ENCODE measurements at places on chromosomes 1 and 21.

GRCh38 chr1:230101556-230101955, 34.5 kb downstream of the GALNT2 start:
- DNase-seq = no peak

- no peak for DNase-seq
Observed at GRCh38 chr1:32885676-32886003, 651 bp upstream of the HPCA start.

DNA sequence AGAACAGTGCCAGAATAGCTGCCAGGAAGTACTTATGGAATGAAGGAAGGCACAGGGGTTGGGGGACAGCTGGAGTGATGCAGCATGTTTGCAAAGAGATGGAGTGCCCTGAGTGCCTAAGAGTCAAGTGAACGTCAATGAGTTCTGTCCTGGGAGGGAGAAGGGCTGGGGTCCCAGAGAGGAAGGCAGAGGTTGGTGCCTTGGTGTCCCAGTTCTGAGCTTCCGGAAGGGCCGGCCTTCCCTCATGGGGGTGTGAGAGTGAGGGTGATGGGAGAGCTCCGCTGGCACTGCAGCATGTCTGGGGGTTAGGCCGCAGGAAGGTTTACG, 17.6 kb downstream of the NES start:
- DNase-seq = no peak

DNA sequence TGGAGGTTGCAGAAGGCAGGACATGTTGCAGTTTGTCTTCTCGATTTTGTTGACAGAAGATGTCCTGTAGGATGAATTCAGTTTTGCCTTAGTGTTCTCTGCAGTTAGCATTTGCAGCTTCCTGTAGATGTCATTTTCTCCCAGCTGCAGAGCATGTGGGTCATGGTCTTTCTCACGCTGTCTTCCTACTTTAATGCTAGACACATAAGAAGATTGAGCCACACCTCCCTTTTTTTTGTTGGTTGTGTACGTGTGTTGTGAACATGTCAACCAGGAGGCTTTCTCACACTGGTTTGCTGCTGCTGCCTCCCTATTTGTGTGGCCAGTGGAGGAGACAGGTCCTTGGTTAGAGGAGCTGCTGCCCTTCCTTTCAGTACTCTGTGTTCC, 110.7 kb downstream of the VPS13D start:
- DNase-seq = no peak

DNA sequence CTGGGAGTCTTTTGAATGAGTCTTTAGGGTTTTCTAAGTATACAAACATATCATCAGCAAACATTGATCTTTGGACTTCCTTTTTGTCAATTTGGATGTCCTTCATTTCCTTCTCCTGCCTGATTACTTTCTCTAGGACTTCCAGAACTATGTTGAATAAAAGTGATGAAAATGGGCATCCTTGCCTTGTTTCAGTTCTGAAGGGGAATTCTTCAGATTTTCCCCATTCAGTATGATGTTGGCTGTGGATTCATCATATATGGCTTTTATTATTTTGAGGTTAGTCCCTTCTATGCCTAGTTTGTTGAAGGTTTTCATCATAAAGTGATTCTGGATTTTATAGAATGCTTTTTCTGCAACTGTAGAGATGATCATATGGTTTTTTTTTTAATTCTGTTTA, 42.0 kb downstream of the KMO start:
- DNase-seq = no peak

DNA sequence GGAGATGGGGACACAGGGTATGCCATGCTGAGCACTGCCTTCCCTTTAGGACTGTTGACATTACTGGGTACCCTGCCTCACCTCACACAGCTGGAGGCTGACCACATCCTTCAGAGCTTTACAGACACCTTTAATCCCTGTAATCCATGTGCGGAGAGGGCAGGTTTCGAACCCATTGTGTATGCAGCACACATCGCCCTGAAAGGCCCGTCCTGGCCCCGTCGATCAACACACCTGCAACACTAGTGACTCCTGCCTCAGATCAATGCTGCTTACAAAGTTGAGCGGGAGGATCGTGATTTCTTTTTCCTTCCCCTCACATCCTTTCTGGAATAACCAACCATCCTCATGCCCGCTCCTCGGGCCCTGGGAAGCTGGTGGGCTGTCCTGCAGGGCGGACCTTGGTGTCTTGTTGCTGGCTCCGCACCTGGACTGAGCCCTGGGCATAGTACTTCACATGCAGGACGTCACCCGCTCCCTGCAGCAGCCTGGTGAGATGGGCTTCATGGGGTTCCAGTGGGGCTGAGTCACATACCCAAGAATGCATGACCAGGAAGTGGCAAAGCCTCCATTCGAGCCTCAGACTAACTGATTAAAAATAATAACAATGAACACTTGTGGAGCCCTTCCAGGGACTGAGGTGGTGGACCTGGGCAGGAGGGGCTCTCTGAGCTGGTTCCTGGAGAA, 403.6 kb downstream of the PTPRU start:
- peak; percentile 37 for DNase-seq

DNA sequence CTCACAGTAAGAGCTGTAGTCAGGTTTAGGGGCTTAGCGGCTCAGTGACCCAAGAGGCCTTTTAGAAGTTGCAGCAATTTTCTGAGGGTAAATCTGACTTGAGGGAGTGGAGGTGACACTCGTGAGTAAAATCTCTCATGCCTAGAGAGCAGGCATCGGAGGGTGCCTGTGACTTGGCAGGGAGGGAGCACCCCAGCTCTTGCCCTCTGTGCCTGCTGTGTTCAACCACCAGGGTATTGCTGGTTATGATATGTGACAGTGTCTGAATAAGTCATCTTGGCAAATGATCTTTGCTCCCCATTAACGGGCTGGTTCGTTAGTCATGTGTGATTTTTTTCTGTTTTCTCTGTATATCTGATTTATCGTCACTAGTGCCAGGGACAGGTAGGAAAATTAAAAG, 5.9 kb downstream of the MAN1C1 start:
- no peak for DNase-seq

DNA sequence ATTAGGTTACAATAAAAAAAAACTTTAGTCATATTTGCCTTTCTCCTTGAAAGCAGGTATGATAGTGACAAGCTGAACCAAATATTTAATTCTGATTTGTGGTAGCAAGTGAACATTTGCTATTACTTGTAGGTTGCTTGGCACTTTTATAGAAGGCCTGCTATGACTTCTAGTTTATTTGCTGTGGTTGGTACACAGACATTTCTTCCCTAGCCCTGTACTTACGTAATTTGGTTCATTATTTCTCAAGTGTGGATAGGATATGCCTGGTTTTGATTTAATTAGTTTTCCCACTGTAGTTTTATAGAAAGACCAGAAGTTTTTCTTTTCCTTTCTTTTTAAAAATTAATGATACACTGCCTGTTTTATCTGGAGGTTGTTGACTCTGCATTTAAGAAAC, 55.9 kb downstream of the PPP2R5A start:
- no peak for DNase-seq

GRCh38 chr1:56297904-56298303, 281.5 kb downstream of the PLPP3 start:
- DNase-seq = no peak

GRCh38 chr1:22295856-22296255, 153.0 kb upstream of the WNT4 start:
- no peak for DNase-seq
